CD4-positive, alpha-beta T cell treated with Interleukin-17A for 4 hours (primary cell): ENCODE measurements at places on chromosomes 1 and 21.

GRCh38 chr1:228860911-228861831, 125.9 kb downstream of the RHOU start:
- no peak for DNase-seq

DNA sequence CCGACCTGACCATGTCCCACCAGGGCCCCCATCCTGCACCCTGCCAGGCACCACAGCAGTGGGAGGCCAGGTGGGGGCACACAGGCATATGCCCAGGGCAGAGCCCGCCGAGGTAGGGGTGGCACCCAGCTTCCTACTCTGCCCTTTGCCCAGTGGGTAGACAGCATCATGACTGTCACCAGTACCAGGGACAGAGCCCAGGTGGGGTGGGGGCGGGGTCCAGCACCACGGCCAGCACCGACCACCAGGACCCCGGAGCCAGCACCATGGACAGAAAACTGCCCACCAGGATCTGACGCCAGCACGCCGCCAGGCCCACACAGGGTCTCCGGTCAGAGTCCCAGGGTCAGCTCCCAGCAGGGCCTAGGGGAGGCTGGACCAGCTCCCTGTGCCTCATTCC, 3.8 kb downstream of the TAS1R3 start:
- DNase-seq: no peak

DNA sequence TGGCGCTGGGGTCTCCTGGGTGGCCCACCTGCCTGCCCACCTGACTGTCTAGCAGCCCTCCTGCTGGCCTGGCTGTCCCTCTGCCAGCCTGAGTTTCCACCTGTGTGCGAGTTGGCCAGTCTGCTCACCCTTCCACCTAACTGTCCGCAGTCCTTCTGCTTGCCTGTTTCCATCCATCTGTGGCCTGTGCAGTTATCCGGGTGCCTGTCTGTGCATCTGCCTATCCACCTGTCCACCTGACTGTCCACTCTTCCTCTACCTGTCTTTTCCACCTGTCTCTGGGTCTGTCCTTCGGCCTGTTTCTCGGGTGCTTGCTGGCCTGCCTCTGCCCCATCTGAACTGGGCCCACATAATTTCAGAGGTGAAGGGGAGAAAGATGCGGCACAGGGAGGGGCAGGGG, 1.9 kb downstream of the KCNQ4 start:
- DNase-seq: no peak

DNA sequence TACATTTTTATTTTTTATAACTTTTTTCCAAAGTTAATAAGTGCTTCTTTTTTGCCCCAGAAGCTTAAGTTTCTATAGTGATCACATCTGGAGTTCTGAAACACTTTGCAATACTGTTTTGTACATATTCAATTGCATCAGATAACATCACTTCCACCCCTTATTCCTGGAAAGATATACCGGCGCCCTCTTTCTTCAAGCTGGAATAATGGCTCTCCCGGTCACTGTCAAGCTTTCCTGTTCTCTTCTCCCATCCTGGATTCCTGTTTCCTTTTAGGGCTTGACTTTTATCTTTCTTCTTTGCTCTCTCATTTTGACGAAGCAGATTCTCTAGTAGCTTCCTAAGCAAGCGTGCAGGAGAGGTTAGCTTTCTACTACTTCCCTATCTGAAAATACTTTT, 1866.8 kb downstream of the MRPL39 start:
- DNase-seq: no peak

GRCh38 chr1:211654838-211655787, 20.3 kb downstream of the NEK2 start:
- DNase-seq: peak; percentile 88

- no peak for DNase-seq
Measured at GRCh38 chr1:26009796-26010447, 11.7 kb upstream of the EXTL1 start.

DNA sequence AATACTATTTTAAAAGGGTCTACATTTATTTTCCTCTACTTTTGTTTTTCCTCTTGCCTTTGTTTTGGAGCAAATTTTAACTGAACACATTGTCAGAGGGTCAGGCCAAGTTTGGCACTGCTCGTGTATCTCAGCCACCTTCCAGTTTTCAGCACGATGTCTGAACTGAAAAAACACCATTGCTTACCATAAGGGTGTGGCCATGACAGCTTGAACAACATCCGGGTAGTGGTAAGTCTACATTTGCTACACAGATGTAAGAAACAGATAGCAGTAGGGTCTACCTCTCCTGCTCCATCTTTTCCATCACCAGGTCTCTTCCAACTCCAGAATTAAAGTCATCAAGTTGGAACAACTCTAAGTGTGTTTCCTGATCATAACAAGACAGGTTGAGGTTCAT, 4.2 kb downstream of the HIVEP3 start:
- peak; percentile 49 for DNase-seq

DNA sequence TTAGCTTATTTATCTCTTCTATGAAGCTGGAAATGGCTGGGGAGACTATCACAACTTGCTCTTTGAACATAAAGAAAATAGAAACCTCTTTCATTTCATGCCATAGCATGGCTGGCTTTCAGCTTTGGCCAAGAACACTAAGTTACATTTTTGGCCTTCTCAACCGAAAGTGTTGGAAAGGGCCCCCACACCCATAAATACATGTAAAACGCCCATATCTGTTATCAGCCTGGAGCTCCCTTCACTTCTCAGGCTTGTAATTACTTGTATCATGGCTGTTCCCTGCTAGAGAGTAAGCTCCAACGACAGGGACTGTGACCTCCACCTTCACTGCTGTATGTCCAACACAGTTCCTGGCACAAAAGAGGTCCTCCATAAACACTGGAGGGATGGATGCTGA, 12.7 kb upstream of the EIF4G3 start:
- no peak for DNase-seq

- DNase-seq: no peak
Measured at GRCh38 chr1:226960256-226960655, 20.2 kb downstream of the COQ8A start.

- DNase-seq: no peak
Measured at GRCh38 chr1:91621360-91621759, 120.7 kb downstream of the CDC7 start.

DNA sequence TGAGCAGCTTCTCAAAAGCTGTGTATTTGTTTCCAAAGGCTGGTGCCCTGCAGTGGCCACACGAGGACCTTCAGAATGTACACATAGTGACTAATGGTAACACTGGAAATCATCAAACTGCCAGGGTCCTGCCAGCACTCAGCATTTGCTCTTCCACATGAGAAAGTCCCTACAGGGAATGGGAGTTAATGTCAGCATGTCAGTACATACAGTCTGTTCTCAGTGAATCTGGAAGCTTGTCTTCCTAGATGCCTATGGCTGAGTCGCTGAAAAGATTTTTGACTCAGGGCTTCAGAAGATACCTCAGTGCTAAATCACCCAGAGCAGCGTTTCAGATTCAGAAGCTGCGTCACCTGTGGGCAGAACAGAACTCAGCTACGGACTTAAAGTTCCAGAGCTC, 108.2 kb downstream of the CDC7 start:
- DNase-seq: no peak

DNA sequence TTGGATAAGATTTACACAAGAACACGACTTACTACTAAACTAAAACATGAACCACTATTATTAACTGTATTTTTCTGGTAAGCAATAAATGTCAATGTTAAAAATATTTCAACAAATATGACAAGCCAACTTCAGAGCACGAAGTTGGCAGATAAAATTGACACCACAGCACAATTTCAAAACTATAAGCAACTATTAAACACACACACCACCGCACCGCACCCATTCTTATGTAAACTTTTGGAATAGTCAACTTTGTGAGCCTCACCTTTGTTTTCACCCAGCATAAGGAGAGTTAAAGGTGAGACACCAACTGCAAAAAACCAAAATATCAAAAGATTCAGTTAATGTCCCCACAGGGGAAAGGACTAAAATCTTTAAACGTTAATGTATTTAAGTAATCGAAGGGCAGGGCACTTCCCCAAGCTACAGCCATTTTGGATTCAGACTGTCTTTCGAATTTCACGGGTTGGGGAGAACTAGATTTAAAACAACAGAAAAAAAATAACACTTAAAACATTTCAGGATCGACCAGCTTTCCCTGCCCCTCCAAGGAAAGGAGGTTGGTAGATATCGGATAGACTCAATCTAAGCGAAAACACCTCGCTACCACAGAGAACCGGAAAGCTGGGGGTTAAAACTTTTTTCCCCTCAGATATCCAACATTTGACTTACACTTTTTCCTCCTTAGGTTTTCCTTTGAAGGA, 872 bp downstream of the GPBP1L1 start:
- DNase-seq: no peak

GRCh38 chr1:35447278-35447677, 109.9 kb downstream of the KIAA0319L start:
- DNase-seq: no peak

DNA sequence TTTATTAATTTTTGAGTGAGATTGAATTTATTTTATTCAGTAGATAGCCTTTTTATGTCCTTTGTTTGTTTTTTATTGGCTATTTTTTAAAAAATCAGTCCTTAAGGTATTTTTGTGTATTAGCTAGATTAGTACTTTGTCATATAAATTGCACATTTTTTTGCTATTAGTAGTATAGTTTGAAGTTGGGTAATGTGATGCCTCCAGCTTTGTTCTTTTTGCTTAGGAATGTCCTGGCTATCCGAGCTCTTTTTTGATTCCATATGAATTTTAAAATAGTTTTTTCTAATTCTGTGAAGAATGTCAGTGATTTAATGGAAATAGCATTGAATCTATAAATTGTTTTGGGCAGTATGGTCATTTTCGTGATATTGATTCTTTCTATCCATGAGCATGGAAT, 80.4 kb downstream of the MAN1A2 start:
- DNase-seq: no peak

GRCh38 chr1:232368821-232369321, 261.1 kb downstream of the SIPA1L2 start:
- DNase-seq: no peak

GRCh38 chr1:230165536-230165935, 98.5 kb downstream of the GALNT2 start:
- DNase-seq: no peak

DNA sequence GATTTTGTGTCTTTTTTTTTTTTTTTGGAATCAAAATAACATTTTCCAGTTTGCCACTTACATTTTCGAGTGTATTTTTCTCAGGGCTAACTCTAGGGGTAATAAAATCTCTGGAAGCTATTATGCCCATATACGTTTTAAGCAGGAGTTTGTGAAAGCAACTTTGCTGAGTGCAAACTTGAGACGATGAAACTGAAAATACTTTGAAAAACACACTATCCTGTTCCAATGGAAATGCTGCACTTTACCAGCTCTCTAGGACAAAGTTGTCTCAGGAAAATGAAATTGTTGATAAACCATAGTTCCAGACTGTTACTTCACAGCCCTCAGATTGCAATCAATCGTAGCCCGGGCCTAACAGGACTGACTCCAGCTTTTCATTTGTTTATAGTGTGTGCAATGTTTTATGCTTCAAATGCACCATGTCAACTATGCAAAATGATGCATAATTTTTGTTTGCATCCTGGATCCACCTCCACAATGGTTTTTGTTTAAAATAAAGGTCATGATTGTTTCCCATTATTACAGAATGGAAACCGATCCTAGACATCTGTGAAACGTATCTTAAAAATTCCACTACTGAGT, 220.6 kb upstream of the PKN2 start:
- no peak for DNase-seq

DNA sequence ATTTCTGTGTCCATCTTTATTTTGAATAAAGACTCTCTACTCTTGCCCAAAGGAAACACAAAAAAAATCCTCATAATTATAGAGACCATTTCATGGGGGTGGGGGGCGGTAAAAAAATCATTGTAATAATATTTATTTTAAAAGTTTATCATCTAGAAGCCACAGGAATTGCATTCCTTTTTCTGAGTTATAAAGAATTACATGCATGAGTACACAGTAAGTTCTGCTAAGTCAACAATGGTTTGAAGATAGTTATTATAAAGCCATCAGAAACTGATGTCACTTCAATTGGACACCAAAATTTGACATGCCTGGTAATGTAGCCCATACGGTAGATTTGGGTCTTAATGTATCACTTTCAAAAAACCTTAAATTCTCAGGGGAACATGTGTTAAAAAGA, 478.1 kb upstream of the NR5A2 start:
- DNase-seq: no peak

GRCh38 chr1:17141441-17142197, 22.4 kb upstream of the PADI2 start:
- no peak for DNase-seq

GRCh38 chr1:203037509-203038190, 11.4 kb downstream of the PPFIA4 start:
- DNase-seq: no peak

GRCh38 chr1:219367496-219367895, 193.8 kb downstream of the LYPLAL1 start:
- DNase-seq: no peak

- no peak for DNase-seq
Measured at GRCh38 chr1:3320246-3321152, 134.0 kb upstream of the ARHGEF16 start.

GRCh38 chr1:3892748-3893147, 7.3 kb downstream of the C1orf174 start:
- no peak for DNase-seq

DNA sequence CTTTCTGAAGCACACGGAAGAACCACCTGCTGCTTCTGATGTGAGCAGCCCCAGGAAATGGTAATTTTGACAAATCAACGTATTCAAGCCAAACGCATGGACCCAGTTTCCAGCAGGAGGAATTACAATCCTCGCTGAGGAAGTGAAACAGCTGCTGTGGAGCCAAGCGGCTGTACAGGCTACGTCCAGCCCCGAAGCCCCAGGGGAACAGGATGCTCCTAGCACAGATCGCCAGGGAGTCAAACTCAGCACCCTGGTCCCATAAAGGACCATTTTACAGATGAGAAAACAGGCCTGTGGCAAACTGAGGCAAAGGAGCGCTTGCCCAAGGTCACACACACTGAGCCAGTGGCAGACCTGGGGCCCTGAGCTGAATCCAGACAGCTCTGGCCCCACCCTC, 108.0 kb downstream of the PTPRU start:
- DNase-seq: no peak

- DNase-seq: no peak
Measured at GRCh38 chr1:51190961-51191360, 45.1 kb upstream of the RNF11 start.

DNA sequence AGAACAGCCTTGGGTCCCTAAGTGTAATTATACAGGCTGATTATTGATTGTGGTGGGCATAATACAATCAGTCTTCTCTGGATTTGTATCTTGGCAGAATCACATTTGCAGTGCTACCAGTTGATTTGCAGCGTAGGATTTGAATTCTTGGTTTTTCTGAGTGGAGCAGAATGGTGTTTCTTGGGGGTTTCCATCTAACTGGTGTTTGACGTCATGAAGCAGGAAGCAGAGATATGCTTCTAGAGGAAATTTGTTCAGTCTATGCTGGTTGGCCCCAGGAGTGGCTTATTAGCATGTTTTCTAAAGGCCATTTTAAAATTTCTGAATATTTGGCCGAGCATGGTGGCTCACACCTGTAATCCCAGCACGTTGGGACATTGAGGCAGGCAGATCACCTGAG, 3.4 kb downstream of the CTTNBP2NL start:
- no peak for DNase-seq

GRCh38 chr1:179883040-179883744, 1.1 kb downstream of the TOR1AIP1 start:
- DNase-seq: peak; percentile 50

GRCh38 chr1:201355471-201355870, 22.0 kb downstream of the TNNT2 start:
- no peak for DNase-seq

GRCh38 chr1:226584164-226584563, 35.6 kb downstream of the STUM start:
- no peak for DNase-seq

- DNase-seq: no peak
Measured at GRCh38 chr1:200954434-200954833, 59.7 kb downstream of the INAVA start.
